ENCODE measurements at places on chromosomes 7 and 10.
A peak's percentile ranks its signal among the peaks of the same experiment; 100 is the strongest.

- DNase-seq = no peak
Observed at GRCh38 chr10:104318326-104318725, 19.9 kb downstream of the ITPRIP start.

- no peak for DNase-seq
Observed at GRCh38 chr7:69199661-69200060, 398.6 kb upstream of the AUTS2 start.

GRCh38 chr10:10055656-10056442 lies 961.8 kb upstream of the CELF2 start:
- no peak for DNase-seq

GRCh38 chr7:114081606-114082425 lies 163.0 kb upstream of the PPP1R3A start:
- DNase-seq = no peak

GRCh38 chr7:128398016-128398840 lies 11.6 kb downstream of the IMPDH1 start:
- peak; percentile 18 for DNase-seq

- no peak for DNase-seq
Observed at GRCh38 chr10:119657725-119658124, 6.5 kb downstream of the BAG3 start.

- no peak for DNase-seq
Observed at GRCh38 chr10:30997536-30998235, 34.0 kb downstream of the ZNF438 start.

DNA sequence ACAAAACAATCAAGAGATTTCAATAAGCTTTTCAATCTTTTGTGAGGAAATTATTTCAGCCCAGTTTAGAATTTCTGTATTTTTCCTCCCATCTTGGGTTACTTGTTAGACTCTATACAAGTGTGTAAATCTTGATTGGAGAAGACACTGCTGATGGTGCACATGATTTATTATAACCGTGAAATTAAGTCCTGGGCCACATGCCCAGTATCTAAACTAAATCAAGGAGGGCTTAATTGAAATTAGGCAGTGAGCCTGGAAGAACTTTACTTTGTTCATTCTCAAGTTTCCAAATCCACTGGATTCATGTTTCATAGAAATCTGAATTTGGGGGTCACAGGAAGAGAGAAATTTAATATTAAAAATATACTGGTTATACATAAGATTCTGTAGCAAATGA lies 44.5 kb downstream of the CSTF2T start:
- no peak for DNase-seq

DNA sequence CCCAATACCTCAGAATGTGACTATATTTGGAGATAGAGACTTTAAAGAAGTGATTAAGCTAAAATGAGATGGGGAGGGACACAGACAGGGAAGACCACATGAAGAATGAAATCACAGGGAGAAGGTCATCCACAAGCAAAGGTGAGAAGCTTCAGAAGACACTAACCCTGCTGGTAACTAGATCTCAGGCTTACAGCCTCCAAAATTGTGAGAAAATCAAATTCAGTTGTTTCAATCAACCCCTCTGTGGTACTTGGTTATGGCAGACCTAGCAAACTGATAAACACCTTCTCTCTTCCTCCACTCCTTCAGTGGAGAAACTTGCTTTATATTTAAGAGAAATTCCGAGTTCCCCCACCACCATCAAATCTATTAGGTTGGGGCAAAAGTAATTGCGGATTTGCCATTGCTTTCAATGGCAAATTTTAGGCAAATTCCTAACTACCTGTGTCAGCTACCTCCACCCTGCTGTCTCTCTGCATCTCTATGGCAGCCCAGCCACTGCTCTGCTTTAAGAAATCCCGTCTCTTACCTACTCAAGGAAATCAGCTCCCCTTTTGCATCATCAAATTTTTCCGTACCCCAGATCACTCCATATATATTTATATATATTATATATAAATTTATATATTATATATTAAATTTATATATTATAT lies 38.2 kb downstream of the SEMA3E start:
- no peak for DNase-seq

GRCh38 chr7:6166443-6166891 lies 106.0 kb downstream of the CYTH3 start:
- no peak for DNase-seq

- DNase-seq = no peak
Observed at GRCh38 chr7:132771301-132771730, 195.0 kb upstream of the PLXNA4 start.

GRCh38 chr10:29228562-29228961 lies 60.3 kb upstream of the LYZL1 start:
- DNase-seq = no peak

DNA sequence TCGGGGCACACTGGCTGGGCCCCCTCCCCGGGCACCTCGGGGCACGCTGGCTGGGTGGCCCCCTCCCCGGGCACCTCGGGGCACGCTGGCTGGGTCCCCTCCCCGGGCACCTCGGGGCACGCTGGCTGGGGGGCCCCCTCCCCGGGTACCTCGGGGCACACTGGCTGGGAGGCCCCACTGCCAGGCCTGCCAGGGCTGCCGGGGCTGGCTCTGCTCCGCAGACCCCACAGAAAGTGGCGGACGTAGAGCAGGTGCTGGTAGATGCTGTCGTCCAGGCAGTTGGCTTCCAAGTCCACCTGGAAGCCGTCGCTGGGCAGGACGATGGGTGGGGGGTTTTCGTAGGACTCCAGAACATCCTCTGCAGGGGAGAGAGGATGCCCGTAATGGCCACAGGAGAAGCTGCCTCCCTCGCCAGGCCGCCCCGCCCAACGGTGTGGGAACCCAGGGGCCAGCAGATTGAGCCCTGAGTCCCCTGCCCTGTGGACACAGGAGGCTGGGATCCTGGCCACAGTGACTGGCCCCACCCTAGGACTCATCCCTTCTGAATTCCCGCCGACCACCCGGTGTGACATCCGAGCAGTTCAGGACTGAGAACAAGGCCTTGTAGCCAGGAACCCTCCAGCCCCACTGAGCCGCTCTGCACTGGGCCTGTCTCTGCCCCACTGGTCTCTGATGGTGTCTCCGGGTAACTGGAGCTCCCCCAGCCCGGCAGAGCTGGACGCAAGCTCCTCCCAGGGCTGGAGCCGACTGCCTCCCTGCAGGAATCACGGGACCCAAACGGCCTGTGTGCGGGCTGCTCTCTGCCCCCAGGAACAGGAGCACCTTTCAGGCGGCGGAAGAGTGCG lies 28.2 kb downstream of the AP5Z1 start:
- DNase-seq = no peak

DNA sequence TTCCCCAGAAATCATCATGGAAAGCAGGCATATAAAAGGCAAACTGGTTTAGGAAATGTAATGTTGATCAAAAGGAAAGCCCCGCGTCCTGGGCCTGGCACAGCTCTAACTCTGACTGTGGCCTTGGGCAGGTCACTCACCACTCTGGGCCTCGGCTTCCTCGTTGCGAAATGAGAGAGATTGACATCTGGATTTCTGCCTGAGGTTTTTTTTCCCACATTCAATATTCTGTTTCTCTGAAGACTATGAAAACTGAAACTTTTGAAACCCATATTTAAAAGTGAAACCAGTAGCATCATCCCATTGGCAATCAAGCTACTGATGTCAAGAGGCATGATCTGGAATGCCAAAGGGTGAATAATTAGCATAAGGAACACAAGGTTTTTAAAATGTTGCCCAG lies 369.7 kb upstream of the NPVF start:
- DNase-seq = no peak

DNA sequence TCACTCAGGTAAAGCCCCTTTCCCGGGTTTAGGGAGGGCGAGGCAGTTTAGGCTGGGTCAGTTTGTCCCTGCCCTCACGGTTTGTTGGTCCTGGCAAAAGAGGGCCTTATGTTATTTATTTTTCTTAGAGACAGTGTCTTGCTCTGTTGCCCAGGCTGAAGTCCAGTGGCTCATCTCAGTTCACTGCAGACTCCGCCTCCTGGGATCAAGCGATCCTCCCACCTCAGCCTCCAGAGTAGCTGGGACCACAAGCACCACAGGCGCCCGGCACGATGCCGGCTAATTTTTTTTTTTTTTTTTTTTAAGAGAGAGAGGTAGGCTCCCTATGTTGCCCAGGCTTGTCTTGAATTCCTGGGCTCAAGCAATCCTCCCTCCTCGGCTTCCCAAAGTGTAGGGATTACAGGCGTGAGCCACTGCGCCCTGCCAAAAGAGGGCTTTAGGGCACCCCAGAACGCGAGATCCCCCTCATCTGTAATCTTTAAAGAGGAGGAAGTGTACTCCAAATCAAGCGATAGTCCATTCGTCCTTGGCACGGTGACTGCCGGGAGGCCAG lies 626 bp upstream of the BMS1 start:
- DNase-seq = no peak

DNA sequence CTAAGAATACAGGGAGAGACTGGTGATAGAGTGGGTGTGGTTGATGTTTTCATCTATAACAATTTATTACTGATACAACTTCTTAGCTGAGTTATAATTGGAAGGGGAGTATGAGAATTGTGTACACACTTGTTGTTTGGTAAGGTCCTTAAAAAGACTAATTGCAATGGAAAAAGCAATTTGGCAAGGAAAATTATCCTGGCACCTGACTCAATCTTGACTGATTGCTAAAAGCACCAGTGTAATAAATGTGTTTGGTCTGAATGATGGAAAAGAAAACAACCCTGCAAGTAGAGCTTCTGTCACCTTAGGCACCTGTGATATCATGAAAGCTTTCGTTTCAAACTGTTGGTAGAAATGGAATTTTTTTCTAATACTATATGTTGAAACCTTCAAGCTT lies 6.7 kb upstream of the GSDME start:
- DNase-seq = no peak

- no peak for DNase-seq
Observed at GRCh38 chr10:78572565-78572964, 496.2 kb upstream of the ZMIZ1 start.

GRCh38 chr10:24113901-24114300 lies 95.0 kb upstream of the KIAA1217 start:
- DNase-seq = no peak

DNA sequence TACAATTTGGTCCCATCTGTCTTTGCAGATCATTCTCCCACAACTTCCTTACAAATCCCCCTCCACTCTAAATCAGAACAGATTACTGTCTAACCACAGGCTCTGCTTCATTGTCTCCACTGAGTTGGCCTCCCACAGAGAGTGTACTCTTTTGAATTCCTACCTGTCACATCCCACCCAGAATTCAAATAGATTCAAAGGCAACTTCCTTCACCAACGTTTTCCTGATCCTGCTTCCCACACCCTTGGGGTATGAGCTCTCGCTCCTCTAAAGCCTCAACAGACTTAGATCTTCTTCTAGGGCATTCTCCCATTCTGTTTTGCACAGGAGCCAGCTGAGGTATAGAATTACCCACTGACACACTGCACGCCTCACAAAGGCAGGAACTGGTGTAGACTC lies 197.8 kb upstream of the CDCA7L start:
- DNase-seq = no peak

- DNase-seq = no peak
Observed at GRCh38 chr7:13457790-13458189, 531.7 kb downstream of the ETV1 start.

DNA sequence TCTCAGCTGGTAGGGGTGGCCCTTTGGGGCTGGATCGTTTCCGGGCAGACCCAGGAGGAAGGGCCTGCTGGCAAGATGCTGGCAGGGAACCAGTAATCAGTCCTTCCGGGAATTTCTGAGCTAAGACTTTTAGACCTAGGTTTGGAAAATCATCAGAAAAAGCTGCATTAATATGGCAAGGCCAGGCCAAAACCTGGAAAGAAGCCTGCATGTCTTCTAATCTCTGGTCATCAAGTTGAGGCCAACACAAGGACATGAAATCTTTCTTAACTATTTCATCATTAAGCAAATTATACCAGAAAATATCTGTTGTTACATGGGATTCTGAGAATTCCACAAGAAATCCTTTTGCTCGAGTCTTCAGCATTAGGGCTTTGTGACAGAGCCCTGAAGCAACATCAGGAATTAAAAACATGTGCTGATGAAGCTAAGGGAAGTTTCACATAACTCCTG lies 19.9 kb downstream of the CPA1 start:
- no peak for DNase-seq

DNA sequence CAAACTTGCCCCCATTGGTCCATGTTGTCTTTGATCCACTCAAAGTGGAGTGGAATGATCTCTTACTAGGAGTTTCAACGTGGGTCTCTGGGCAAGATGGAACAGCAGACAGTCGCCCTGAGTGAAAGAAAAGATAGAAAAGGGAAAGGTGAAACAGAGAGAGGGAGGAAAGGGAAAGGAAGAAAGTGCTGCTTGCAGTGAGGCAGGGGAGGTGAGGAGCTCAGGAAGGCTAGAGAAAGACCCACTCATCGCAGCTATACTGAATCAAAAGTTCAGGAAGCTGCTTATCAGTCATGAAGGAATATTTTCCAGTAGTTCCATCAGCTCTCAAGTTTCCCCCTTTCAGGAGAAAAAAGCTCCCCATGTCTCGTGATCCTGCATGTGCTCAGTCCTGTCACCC lies 86.9 kb downstream of the ZNF467 start:
- no peak for DNase-seq

DNA sequence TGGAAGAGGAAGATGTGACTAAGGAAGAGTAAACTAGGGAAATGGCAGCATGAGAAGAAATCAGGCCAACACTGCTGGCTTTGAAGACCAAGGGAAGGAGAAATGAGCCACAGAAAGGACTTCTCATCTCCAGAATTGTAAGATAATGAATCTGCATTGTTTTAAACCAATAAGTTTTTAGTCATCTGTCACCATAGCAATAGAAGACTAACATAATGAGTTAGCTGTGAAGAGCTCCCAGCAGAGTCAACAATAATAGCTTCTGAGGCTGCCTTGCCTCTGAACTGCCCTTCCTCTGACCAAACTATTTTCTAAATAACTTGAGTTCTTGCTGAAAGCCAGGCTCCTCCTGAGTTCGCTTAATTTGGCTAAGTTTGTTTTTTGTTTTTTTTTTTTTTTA lies 103.6 kb downstream of the CACNA2D1 start:
- DNase-seq = no peak

DNA sequence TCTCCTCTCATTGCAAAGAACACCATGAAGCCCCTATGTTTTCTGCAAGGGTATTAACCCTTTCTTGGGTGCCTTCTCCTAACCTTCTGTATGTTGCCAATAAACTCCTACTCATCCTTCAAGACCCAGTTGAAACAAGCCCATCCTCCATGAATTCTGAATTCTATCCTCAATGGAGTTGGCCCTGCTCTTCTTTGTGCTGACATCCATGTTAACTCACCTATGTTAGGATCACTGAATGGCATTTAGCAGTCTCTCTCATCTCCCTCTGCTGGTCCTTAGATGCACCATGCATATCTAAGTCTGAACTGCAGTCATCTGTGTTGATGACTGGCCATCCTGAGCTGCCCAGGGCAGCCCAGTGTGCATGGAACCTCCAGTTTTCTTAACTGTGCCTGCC lies 129.8 kb downstream of the BUB3 start:
- no peak for DNase-seq

DNA sequence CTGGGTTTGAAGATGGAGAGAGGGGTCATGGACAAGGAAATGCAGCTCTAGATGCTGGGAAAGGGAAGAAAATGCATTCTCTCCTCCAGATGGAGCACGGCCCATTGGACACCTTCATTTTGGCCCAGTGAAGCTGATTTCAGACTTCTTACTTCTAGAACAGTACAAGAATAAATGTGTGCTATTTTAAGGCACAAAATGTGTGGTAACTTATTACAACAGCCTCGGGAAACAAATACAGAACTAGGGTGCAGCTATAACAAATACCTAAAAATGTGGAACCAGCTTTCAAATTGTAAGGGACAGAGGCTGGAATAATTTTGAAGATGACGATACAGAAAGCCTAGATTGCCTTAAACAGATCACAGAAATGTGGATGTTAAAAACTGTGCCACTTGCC lies 54.1 kb downstream of the CYTH3 start:
- no peak for DNase-seq

All from stimulated activated naive CD4-positive, alpha-beta T cell treated with Interleukin-2 at 50 U/mL for 16 hours (primary cell).